ENCODE measurements at places on chromosomes 12 and 14. TPM values are rescaled to one million over a fixed set of nuclear protein-coding genes. Genes with fewer than 3 reads are reported as not detected.

DNA sequence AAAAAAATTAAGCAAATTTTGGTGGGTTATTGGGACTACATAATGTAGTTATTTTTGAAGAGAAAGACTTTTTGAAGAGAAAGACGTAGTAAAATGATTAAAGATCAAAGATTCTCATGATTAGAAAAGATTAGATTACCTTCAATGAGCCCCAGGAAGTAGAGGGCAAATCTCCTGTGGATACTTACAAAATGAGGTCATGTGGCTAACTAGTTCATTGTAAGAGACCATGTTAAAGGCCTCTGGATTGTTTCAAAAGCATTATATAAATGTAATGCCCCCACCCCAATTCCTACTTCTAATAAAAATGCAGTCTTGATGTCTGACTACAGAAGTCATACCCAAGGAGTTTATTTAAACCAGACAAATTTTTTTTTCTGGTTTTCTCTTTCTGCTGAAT lies 93.3 kb downstream of the ERGIC2 start:
- no peaks in the 10 kb centered on the region for H3K4me1 ChIP-seq
- no peak overlapping the region for H3K27ac ChIP-seq
- H3K27me3 ChIP-seq, result no peaks in the 10 kb centered on the region

DNA sequence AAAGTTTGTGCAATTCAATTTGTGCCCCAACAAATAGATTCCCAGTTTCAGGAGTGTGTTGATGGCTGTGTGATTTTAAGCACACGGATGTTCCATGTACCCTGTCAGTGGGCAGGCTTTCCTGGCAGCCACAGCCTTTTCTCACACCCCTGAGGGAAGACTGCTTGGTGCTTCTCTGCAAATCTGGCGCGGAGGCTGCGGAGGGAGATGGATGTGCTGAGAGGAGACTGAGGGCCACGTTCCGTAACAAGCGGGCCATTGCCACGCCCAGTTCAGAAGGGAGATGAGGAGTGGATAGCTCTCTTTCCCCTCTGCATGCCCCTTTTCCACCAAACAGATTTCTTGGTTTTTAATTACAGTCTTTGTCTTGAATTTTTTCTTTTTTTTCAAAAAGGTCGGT lies 89.1 kb downstream of the BEGAIN start:
- no peaks in the 10 kb centered on the region for H3K27me3 ChIP-seq
- H3K36me3 ChIP-seq, result no peaks in the 10 kb centered on the region
- DNase-seq, result no peak
- no peak overlapping the region for H3K4me3 ChIP-seq
- H3K4me1 ChIP-seq, result no peaks in the 10 kb centered on the region
- no peak overlapping the region for H3K27ac ChIP-seq

DNA sequence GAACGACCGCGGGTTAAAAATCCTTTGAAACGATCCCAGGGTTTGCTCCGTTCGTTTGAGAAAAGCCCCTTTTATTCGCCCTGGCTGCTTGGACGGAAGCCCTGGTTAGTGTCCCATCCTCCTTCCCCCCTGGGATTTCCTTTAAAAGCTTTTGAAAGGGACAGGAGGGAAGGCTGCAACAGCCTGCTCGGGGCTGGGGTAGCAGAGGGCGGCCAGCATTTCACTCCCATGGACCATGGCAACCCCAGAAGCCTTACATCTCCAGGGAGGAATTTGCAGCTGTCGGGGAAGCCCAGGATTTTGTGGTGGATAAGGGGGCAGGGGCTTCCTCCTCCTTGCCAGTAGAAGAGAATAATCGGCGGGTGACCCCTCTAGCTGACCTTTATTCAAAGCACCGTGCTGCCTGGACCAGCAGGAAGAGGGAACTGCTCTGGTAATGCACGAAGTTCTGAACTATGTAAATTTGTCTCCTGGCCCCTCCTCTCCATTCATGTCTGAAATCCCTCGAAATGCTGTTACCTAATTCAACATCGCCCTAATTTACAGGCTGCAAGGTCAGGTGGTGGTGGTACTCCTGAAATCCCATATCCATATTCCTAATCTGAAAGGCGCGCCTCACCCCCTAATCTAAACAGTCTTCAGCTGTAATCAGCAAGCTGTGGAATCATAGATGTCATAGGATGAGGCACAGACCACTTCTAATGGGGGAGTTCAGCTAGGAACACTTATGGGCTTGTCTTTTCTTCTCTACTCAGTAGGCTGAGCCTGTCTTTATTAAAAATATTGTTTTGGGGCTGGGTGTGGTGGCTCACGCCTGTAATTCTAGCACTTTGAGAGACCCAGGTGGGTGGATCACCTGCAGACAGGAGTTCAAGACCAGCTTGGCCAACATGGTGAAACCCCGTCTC lies 1.0 kb upstream of the CLIP1 start:
- H3K4me3 ChIP-seq, result peak overlapping the region; percentile 71
- peak; percentile 47 for DNase-seq
- H3K36me3 ChIP-seq, result no peaks in the 10 kb centered on the region
- peak overlapping the region; percentile 93 for H3K27ac ChIP-seq
- H3K4me1 ChIP-seq, result peaks cover 30% of the 10 kb centered on the region
- no peaks in the 10 kb centered on the region for H3K27me3 ChIP-seq

DNA sequence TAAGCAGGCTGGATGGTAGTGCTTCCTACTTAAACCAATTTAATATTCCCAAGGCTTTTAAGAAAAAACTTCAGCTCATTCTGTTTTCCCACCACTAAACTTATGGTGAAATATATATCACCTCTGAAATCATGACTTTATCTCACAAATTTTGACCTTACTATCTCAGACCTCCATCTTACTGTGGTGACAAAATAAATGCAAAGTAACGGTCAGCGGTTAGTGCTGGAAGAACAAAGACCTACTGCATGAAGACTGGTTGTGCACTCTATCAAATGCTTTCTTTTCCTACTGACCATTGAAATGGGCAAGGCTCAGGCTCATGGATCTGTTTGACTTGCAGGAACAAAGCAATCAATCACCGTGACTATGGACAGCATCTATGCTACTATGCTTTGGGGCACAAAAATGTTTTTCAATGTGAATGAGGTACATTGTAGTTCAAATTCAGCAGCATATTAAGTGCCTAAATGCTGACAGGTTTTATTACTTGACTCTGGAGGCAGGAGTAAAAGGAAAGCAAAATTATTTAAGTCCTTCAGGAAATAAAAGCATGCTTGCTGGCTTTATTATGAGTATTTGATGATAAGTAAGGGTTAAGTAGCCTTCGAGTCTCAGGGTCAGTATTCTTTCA lies 43.1 kb upstream of the GTF2A1 start:
- no peak overlapping the region for H3K4me3 ChIP-seq
- no peaks in the 10 kb centered on the region for H3K27me3 ChIP-seq
- DNase-seq, result no peak

DNA sequence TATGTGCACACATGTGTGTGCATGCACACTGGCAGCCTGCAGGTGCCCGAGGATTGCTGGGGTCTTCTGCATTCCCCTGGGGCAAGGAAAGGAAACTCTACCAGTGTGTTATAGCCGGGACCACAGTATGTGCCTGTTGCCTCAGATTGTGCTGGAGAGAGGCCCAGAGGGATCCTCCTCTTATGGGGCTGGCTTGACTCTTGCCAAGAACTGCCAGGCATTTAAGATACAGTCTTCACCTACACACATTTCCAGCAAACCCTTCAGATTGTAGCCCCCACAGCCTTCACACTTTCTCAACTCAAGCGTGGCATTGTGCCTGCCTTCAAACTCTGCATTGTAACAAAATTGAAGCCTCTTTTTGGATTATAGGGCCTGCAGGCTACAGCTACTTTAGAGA lies 176.7 kb upstream of the DYRK2 start:
- no peak overlapping the region for H3K27ac ChIP-seq
- no peaks in the 10 kb centered on the region for H3K27me3 ChIP-seq
- H3K4me1 ChIP-seq, result peaks cover 27% of the 10 kb centered on the region
- no peak for DNase-seq
- no peak overlapping the region for H3K4me3 ChIP-seq

- no peaks in the 10 kb centered on the region for H3K36me3 ChIP-seq
- H3K4me3 ChIP-seq, result no peak overlapping the region
- H3K4me1 ChIP-seq, result no peaks in the 10 kb centered on the region
- DNase-seq, result no peak
- no peak overlapping the region for H3K27ac ChIP-seq
Measured at GRCh38 chr12:23618718-23619117, 330.8 kb downstream of the SOX5 start.

HEBP1 gene
- 148 TPM for total RNA-seq

SCARB1 gene
- 49.6 TPM for total RNA-seq

DNA sequence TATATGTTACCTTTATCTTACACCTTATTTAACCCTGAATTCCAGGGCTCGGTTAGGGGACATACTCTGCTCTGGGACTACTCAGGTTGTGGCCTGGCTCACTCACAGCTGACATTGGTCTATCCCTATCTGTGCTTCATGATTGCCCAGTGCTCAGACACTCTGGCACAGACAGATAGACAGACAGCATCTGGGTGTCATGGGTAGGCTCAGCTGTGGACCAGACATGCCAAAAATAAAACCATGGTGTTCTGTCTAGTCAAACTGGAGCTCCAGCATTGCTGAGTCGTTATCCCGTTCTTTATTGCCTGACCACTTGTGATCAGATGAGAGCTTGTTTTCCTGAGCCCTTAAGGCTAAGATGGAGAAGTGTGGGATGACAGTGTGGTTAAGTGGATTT lies 29.0 kb downstream of the FBXW8 start:
- DNase-seq, result no peak
- no peak overlapping the region for H3K4me3 ChIP-seq
- H3K27me3 ChIP-seq, result no peaks in the 10 kb centered on the region
- peaks cover 20% of the 10 kb centered on the region for H3K36me3 ChIP-seq

PRICKLE1 gene
- total RNA-seq, result 7.0 TPM

CCDC38 gene
- total RNA-seq, result 0.35 TPM

SYT1 gene
- total RNA-seq, result 1.2 TPM

GRCh38 chr14:42224053-42224888 lies 617.6 kb downstream of the LRFN5 start:
- H3K27ac ChIP-seq, result no peak overlapping the region
- no peaks in the 10 kb centered on the region for H3K4me1 ChIP-seq
- no peaks in the 10 kb centered on the region for H3K27me3 ChIP-seq
- no peak overlapping the region for H3K4me3 ChIP-seq
- H3K36me3 ChIP-seq, result no peaks in the 10 kb centered on the region

DNA sequence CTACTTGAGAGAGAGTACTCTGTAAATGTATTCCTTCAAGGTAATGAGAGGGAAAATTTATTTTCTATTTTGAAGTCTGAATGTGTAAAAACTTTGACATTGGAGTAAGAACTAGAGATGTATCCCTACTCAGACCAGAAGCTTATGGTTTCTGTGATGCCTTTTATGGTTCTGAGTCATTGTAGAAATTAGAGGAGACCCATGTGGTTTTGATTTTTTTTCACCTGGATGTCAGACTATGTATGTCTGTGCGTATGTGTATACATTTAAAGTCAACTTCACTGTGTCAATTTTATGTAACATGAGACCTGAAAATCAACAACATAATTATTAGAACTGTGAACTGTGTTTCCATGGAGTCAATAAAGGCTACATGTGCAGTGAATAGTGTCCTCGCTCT lies 302.0 kb downstream of the TRHDE start:
- H3K4me3 ChIP-seq, result no peak overlapping the region
- H3K27me3 ChIP-seq, result no peaks in the 10 kb centered on the region
- DNase-seq, result no peak
- H3K36me3 ChIP-seq, result no peaks in the 10 kb centered on the region

DNA sequence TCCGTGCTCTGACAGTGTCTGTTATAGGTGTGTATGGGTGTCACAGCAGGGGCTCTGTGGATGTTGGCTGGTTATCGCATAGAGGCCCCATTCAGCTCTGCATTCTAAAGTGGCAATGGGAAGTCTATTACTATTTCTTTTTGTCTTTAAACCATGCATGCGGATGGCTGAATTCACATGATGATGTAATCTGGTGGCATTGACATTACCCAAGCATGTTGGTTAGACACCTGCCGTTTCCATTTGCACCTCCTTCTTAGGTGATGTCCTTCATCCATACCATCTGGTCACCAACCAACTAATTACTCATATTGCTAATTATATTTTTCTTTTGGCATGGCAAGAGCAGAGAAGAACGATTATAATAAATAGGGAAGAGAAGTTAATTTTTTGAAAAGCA lies 270.8 kb upstream of the RGS6 start:
- no peak overlapping the region for H3K4me3 ChIP-seq
- DNase-seq, result no peak
- peaks cover 40% of the 10 kb centered on the region for H3K36me3 ChIP-seq
- H3K4me1 ChIP-seq, result peaks cover 32% of the 10 kb centered on the region
- no peak overlapping the region for H3K27ac ChIP-seq

- H3K27me3 ChIP-seq, result no peaks in the 10 kb centered on the region
- H3K27ac ChIP-seq, result no peak overlapping the region
- H3K36me3 ChIP-seq, result no peaks in the 10 kb centered on the region
Measured at GRCh38 chr12:96719660-96720362, 187.2 kb upstream of the NEDD1 start.

C12orf50 gene
- total RNA-seq, result not detected

GRCh38 chr14:58783792-58784511 lies 146.2 kb downstream of the DACT1 start:
- no peaks in the 10 kb centered on the region for H3K36me3 ChIP-seq
- H3K27ac ChIP-seq, result no peak overlapping the region
- peaks cover 72% of the 10 kb centered on the region for H3K27me3 ChIP-seq

DNA sequence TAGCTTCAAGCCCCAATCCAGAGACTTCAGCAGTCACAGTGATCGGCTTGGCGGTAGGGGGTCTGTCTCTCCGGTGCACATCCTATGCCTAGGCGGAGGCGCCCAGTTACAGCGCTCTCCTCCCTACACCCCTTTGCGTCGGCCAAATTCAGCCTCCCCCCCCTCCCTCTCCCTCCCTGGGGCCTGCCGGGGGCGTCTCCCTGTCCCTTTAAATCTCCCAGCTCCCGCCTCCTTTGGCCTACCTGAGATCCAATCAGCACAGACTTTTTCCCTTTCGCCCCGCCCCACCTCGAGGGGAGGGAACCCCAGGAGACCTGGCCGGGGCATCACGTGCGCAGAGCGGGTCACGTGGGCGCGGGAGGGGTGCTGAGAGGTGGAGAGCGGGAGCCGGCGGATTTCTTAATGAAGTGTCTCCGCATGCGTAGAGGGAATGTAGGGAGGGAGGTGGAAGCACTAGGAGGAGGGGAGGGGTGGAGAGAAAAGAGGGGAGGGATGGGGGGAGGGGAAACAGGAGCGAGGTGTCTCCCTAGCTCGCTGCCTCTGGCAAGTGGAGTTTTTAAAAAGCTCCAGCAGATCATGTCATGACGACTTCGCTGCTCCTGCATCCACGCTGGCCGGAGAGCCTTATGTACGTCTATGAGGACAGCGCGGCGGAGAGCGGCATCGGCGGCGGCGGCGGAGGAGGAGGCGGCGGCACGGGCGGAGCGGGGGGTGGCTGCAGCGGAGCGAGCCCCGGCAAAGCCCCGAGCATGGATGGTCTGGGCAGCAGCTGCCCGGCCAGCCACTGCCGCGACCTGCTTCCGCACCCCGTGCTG lies at the start of gene HOXC13:
Gene HOXC13, plus strand, starts transcription at position 506 of the 815 bp plus-strand sequence. Its CDS starts 76 bp downstream, at position 582.
- no peaks in the 10 kb centered on the region for H3K27me3 ChIP-seq
- 0 out of 2 replicates have a peak within 1 kb of the TSS, but pooled peaks have one; percentile 21 for H3K27ac ChIP-seq
- DNase-seq, result peak; percentile 73

GRCh38 chr12:31369712-31370521 lies 44.0 kb upstream of the SINHCAF start:
- peak overlapping the region; percentile 78 for H3K27ac ChIP-seq
- H3K4me1 ChIP-seq, result peaks cover 31% of the 10 kb centered on the region
- no peaks in the 10 kb centered on the region for H3K36me3 ChIP-seq
- no peaks in the 10 kb centered on the region for H3K27me3 ChIP-seq
- H3K4me3 ChIP-seq, result peak overlapping the region; percentile 49
- peak; percentile 84 for DNase-seq

GRCh38 chr14:86462193-86462753 lies 932.3 kb downstream of the FLRT2 start:
- no peaks in the 10 kb centered on the region for H3K4me1 ChIP-seq
- H3K27ac ChIP-seq, result no peak overlapping the region
- H3K36me3 ChIP-seq, result no peaks in the 10 kb centered on the region
- no peak overlapping the region for H3K4me3 ChIP-seq
